Activated CD4-positive, alpha-beta T cell treated with anti-CD3 and anti-CD28 coated beads for 48 hours (primary cell): ENCODE measurements at places on chromosomes 11 and 22.

DNA sequence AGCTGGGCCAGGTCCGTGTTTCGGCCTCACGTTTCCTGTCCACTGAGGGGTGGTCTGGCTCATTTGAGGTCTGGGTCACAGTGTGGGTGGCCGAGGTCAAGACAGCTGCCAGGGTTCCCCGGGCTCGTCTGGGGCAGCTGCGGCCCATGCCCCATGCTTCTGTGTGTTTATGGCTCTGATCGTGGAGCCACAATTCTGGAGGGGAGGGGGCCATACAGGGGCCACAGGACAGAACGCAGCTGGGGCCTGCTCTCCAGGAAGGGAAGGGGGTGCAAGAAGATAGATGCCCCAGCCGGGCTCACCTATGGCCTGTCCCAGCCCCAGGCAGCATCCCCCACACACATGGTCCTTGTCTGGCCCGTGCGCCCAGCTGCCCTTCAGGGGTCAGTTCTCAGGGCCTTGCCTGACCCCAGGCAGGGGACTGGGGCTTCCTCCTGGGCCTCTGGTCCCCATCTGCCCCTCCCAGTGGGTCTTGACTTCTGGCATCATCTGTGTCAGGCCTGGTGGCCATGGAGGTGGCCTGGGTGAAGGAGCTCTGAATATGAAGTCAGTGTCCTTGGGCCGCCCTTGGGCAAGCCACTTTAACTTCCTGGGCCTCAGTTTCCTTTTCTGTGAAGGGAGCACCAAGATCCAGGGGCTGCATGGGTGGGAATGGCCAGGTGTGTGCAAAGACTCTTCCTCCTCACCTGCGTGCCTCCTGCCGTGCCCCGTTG, 8.4 kb downstream of the TSPAN32 start:
- DNase-seq, result peak; percentile 0

GRCh38 chr11:116688202-116688540, 84.6 kb downstream of the BUD13 start:
- DNase-seq, result no peak

- peak; percentile 92 for DNase-seq
These were observed 632 bp downstream of the AP5B1 start for GRCh38 chr11:65779919-65780769.

- no peak for DNase-seq
These were observed at the start of gene LARGE2 for GRCh38 chr11:45922425-45923082. TSS of gene LARGE2 (plus strand) at chr11:45922656. CDS start at chr11:45922883, 227 bp downstream.

DNA sequence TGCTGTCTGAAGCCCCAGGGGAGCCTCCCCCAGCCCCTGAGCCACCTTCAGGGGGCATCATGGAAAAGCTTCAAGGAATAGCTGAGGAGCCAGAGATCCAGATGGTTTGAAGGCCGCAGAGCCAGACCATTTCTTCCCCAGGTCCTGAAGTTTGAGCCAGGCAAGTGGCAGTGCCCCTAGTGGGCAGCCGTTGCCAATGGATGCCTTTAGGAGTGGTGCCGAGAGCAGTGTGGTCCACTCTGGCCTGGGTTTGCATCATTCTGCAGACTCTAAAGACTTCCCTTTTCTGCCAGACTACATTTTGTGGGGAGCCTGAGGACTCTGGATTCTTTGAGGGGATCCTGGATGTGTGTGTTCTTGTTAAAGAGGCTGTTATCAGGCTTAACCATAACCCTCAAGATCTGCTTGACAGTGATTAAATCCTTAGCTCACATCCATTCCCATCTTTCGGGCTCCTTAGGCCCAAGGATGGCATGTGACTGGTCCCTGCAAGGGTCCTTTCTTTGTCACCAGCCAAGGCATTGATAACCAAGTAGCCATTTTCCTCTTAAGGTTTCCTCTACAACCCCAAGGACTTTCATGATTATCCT, 13.1 kb downstream of the HINFP start:
- no peak for DNase-seq
